ENCODE measurements at places on chromosomes 11 and 22.

DNA sequence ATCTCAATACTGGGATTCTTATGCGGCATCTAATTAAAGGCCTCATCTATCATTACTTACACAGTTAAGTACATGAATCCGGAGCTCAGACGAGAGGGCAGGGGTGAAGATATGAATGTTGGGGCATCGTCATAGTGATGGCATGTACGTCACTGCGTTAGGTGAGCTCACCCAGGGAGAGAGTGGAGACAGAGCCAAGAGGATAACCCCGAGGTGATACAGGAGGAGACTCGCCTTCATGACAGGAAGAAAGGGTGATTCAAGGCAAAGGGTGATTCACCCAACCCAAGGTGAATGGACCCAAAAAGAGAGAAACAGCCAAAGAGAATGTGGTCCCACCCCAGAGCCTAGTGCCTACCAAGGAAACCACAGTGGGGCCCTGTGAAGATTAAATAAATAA is 132.9 kb upstream of the BLID start:
- DNase-seq: no peak

- no peak for DNase-seq
Observed at GRCh38 chr11:67268081-67268961, 2.0 kb downstream of the GRK2 start.

DNA sequence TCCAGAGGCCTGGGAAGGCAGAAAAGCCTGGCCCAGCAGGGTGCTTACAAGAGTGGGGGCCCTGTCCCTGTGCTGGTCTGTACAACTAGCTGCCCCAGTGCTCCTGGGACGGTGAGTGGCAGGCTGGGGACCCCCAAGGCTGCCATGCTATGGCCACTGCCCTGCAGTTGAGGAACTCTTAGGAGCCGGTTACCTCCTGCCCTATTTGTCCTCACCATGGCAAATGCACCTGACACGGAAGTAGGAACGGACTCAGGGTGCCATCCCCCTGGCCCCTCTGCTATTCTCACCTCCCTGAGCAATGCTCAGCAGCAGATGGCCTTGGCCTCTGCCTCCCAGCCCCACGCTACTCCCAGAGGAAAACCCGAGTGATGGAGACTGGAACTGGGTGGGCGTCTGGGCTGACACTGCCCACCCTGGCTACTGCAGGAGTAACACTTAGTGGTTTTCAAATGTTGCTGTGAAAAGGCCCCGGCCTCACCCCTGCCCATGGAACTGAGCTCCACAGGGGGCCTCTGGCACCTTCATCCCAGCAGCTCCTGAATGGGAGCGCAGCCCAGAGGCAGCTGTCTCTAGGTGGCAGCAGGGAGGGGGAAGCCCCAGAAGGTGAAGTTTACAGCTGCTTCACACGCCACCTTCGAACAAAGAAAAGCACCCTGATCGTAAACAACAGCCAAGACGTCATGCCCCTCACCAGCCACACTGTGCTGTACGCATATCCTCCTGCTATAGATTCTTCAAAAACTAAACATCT is 105.3 kb downstream of the CTTN start:
- peak; percentile 35 for DNase-seq

GRCh38 chr22:19687561-19688300 is 26.6 kb upstream of the SEPTIN5 start:
- DNase-seq: no peak

GRCh38 chr11:121801781-121802180 is 314.2 kb downstream of the BLID start:
- no peak for DNase-seq

GRCh38 chr11:76615950-76616349 is 54.6 kb downstream of the LRRC32 start:
- no peak for DNase-seq

GRCh38 chr11:223026-223789 is 12.9 kb downstream of the SIRT3 start:
- DNase-seq: no peak

DNA sequence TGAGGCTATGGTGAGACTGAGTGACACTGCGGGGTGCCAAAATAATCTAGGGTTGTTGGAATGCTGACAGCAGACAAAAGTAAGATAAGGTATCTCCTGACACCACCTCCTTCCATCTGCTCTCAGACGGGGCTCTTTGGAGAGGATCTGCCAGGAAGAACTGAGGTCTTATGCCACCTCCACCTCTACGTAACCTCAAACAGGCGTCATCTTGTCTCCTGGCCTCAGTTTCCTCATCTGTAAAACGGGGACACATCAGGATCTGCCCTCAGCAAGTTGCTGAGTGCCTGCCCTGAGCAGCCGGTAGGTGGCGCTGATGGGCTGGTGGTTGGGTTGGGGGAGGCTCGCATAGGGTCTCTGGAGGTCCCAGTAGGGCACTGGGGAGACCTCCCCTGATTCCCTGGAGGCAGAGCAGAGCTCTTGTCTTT is 1.7 kb upstream of the MYEOV start:
- DNase-seq: no peak

DNA sequence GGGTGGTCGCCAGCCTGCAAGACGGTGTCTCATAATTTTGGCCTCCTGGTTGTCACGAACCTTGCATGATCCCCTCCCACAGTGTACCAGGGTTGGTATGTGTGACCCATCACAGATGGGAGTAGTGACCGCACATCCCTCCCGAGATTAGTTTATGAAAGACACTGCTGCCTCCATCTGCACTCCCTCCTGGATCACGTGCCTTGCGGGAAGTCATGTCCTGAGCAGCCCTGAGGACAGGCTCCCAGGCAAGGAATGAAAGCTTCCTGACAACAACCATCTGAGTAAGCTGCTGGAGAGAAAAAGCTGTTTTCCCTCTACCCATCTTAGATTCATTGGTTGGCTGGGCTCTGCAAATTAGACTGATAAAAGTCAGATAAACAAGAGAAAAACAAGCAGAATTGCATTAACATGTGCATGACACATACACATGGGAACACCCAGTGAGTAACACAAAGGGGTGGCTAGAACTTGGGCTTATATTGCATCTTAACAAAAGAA is 14.4 kb upstream of the PAMR1 start:
- DNase-seq: no peak

GRCh38 chr22:19962246-19962908 is 20.8 kb upstream of the TXNRD2 start:
- peak; percentile 10 for DNase-seq

GRCh38 chr22:48828688-48829087 is 999.0 kb downstream of the BRD1 start:
- DNase-seq: no peak

DNA sequence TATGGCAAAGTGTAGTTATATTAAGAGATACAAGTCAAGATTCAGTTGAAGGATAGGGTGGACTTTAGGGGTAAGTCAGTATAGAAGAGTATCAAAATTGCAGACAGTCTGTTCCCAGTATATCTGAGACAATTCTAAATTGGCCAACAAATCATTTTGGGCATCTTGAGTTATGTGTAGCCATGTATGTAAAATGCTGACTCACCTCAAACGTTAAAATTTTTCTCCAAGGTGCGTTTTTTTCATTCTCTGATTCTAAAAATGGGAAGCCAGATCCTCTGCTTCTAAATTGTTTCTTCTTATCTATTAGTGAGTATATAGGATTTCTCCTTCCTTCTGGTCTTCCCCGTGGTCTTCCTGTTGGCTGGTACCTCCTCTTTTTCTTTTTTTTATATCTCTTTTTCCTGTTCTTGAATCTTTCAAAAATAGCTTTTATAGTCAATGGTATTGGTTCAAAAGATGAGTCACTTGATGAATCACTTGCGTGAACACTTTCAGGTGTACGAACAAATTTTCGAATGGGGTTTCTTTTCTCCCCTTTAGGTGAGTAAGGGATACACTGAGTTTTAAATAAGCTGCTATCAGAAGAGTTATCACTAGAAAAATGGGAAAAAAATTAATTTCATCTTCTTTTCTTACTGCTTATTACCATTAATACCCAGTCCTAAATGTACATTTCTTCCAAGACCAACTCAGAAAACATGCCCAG is 3.2 kb downstream of the TAF1D start:
- DNase-seq: no peak

DNA sequence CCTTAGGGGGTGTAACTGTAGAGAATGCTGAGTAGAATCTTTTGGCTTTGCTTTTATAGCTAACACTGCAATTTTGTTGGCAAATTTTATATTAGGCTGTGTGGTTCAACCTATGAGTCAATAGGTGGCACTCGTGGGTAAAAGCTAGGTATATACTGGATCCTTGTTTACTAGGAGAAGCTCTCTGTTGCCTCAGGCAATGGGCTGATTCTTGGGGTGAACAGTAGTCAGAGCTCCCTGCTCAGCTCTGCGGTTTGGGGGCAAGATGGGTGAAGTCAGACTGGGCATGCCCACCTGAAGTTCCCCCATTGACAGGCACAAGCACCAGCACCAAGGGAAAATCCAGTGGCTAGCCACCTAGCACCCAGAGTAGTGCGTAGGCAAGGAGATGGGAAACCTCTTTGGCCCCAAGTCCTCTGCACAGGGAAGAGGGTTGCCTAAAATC is 238.7 kb downstream of the FAM181B start:
- DNase-seq: no peak

- no peak for DNase-seq
Observed at GRCh38 chr11:129402206-129403171, 26.8 kb downstream of the BARX2 start.

GRCh38 chr22:38685761-38686160 is 4.0 kb downstream of the TOMM22 start:
- DNase-seq: no peak

DNA sequence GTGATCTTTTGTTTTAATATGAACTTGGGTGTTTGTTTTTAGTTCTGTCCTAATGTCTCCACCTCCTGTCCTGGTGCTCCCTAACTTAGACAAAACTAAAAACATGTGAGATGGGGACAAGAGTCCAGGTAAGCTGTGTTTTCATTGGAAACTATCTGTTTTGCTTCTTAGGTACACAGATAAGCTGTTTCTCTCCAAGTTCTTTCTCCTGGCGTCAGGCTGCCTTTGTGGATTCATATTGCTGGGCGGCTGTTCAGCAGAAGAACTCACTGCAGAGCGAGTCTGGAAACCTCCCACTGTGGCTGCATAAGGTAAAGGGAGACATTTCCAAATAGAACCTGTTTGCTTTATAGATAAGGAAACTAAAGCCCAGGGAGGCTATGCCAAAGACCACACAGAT is 24.7 kb downstream of the PANX1 start:
- DNase-seq: no peak

- no peak for DNase-seq
Observed at GRCh38 chr11:2376751-2377451, at the start of gene CD81. TSS of gene CD81 (plus strand) at chr11:2377310. CDS start at chr11:2377550, 240 bp downstream.

DNA sequence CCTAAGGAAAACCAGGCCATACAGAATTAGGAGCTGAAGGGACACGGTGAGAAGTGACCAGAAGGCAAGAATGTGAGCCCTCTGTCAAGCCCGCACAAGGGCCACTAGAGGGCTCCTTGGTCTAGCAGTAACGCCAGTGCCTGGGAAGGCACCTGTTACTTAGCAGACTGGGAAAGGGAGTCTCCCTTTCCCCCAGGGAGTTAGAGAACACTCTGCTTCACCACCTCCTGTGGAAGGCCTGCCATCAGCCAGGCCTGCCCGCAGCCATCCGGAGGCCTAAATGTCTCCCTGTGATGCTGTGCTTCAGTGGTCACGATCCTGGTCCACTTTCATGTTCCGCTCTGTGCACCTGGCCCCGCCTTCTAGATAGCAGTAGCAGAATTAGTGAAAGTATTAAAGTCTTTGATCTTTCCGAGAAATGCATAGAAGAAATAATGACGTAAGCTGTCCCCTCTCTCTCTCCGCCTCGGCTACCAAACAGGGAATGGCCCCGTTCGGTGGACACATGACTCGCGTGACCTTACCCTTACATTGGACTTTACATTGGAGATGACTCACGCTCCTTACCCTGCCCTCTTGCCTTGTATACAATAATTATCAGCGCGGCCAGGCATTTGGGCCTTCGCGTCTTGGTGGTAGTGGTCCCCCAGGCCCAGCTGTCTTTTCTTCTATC is 10.7 kb upstream of the GSTP1 start:
- DNase-seq: no peak

- no peak for DNase-seq
Observed at GRCh38 chr11:12329797-12330196, 47.6 kb upstream of the PARVA start.

GRCh38 chr11:17762309-17762974 is 27.9 kb downstream of the KCNC1 start:
- DNase-seq: no peak

GRCh38 chr22:19693981-19694670 is 20.2 kb upstream of the SEPTIN5 start:
- no peak for DNase-seq

DNA sequence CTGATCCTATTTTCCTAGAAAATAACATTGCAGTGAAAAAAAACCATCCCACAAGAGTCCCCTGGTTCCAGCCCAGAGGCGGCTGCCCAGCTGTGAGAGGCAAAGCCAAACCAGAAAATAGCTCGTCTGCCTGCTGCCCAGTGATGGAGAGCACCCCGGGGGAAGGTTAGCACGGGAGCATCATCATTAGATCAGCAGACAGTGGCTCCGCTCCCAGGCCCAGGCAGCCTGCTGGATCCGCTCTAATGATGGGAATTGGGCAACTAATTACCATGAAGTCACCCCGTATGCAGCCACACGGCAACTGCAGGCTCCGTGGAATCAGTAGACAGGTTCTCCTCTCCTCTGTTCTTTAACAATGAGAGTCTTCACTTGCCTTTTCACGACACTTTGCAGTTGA is 17.1 kb upstream of the B3GAT1 start:
- DNase-seq: no peak

DNA sequence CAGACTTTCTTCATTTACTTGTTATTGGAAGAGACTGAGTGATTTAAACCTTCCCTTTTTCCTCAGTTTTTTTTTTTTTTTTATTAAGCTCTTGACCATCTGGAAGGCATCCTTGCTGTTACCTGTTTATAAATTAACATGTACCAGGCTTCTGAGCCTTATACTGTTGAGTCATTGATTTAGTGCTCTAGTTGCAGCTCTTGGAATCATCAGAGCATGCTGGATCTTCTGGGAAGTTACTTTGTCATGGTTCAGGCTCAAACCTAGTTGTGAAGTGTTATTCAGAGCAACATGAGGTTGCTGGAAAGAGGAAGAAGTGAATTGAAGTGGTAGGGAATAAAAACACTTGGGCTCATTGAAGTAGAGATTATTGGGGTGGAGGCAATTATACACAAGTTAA is 6.3 kb downstream of the ZDHHC5 start:
- DNase-seq: no peak

GRCh38 chr11:70078781-70079616 is 882 bp downstream of the ANO1 start:
- DNase-seq: no peak

- no peak for DNase-seq
Observed at GRCh38 chr11:64869571-64870175, 8.7 kb downstream of the EHD1 start.

GRCh38 chr11:23944923-23945322 is 551.9 kb upstream of the LUZP2 start:
- no peak for DNase-seq

DNA sequence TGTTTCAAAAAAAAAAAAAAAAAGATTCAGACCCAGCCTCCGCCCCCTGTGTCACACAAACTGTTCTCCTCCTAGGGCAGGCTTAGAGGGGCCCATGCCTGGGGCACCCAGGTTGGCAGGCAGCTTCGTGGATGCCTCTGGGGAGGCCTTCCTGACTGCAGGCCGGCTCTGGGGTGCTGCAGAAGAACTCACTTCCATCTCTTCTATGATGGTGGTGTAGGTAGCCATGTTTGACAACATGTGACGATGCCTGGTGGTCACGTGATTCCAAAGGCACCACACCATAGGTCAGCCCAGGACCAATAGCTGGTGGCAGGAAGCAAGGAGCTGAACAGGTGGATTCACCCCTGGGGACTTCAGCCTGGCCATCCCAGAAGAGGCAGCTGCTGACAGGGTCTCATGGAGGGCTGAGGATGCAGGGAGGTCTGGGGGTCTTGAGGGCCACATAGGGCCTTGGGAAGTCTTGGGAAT is 24.1 kb upstream of the CELSR1 start:
- no peak for DNase-seq

Measured in NCI-H187 treated with DMSO at 0.1 percent for 48 hours (cell line).